ENCODE measurements at places on chromosomes 2 and 18.

DNA sequence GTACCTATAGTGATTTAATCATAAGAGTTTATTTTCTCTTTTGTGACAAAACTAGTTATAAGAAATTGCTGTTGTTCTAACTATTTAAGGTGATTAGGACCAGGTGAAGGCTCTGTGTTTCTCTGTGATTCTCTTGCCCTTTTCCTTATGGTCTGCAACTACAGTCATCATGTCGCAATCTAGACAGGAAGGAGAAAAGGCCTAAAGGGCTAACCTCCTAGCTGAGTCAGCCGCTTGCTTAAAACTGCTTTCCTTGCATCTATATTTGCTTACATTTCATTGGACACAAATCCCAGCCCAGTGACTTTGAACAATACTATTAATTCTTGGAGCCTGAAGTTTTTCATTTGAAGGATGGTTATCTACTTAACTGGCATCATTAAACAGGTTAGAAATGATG, 93.1 kb downstream of the PIK3C3 start:
- no peak for DNase-seq

GRCh38 chr2:169302364-169302763, 60.0 kb downstream of the LRP2 start:
- DNase-seq: no peak

DNA sequence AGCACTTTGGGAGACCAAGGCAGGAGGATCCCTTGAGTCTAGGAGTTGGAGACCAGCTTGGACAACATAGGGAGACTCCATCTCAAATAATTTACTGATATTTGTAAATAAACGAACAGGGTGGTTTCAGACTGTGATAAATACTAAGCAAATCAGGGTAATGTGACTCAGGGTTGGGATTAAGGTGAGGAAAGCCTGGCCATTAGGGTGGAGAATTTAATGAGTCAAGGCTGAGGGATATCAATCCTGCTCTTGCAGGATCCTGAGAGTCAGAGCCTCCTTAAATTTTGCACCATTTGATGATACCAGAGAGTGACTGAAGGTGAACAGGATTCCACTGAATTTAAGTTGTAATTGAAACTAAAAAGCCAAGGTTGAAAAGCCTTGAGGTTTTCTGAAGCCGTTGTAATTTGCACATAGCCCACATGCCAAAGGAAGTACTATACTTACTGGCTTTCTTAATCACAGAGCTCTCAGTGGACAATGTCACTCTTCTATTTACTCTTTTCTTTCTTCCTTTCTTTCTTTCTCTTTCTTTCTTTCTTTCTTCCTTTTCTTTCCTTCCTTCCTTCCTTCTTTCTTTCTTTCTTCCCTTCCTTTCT, 28.6 kb upstream of the AP1S3 start:
- no peak for DNase-seq

GRCh38 chr2:135573620-135574019, 42.3 kb downstream of the R3HDM1 start:
- DNase-seq: no peak

DNA sequence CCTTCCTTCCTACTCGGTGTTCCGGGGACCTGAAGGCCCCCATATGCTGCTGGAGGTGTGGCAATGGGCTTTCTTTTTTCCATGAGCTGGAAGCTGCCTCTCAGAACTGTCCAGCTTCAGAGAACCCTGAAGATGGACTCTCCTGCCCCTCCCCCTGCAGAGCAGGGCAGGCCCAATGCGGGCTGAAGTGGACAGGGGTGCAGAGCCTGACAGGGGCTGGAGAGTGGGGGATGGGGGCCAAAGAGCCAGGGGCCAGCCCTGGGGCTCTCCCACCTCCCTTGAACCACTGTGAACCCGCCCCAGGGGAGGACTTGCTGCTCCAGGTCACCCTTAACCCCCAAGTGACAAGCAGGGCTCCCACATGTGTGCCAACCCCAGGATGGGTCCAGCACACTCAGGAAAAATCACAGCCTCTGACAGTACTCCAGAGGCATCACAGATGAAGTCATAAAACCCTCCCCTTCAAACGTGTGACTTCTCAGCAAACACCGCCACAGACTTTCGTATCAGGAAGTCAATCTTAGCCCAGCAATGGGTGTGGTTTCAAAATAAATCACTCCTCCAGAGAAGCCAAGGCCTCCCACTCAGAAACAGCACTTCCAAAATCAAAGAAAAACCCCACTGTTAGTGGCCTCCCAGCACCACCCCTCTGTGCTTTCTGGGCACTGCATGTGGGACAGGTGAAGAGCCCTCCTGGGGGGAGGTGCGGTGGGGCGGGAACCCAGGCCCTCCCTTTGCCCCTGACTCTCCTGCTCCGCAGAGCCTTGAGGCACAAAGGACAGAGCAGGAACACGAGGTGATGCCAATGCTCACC, 135.8 kb downstream of the HDAC4 start:
- DNase-seq: peak; percentile 46

Measured in stimulated activated CD8-positive, alpha-beta memory T cell treated with anti-CD3 and anti-CD28 coated beads, Interleukin-15, amount 100 ng/mL, for 48 hours (primary cell).